CD4-positive, alpha-beta T cell treated with Interleukin-6 at 100 ng/mL for 8 hours (primary cell): ENCODE measurements at places on chromosomes 5 and 9.
A peak's percentile ranks its signal among the peaks of the same experiment; 100 is the strongest.

DNA sequence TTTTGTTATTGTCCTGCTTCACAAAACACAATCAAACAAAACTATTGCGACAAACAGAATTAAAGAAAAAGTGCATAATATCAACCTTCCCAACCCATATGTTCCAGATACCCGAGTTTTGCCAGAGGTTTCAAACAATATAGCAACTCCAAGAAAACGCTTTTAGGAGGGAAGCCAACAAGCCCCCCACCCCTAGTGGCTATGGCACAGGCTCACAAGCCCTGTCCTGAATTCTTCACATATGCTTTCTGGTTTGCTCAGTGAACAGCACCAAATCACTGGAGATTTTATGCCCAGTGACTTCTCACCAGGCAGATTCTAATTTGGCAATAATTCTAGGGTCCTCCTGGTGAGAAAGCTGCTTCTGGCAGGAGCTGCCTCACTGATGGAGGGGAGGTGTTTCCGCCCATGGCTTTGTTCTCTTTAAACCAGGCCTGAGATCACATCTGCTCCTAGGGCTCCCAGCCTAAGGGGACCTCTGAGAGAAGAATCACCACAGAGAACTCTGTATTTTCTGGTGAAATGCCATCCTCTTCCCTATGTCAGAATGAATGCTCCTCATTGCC is 1982.4 kb downstream of the EFNA5 start:
- DNase-seq: no peak

DNA sequence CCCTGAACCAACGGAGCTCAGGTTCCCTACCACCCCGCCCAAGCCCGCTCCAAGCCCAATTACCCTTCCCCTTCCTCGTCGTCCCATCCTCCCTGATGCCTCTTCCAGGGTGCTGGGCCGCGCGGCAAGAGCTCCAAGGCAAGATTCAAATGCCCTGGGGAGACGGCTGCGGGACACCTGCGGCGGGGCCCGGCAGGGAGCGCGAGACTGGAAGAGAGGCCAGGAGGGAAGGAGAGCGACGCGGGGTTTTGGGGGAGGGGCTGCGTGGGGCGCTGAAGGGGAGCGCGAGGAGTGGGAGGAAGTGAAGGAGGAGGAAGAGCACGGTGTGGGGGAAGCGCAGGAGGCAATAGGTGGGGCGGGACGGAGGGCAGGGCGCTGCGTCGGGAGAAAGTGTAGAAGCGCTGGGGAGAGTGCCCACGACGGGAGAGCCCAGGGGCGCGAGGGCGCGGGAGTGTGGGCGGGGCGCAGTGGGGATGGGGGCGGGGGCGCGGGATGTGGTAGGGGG is 975 bp upstream of the NXNL2 start:
- DNase-seq: no peak

- DNase-seq: no peak
These were observed 154.4 kb upstream of the CLINT1 start for GRCh38 chr5:158013303-158013702.

GRCh38 chr5:170168002-170168401 is 62.3 kb downstream of the FOXI1 start:
- no peak for DNase-seq

- DNase-seq: no peak
These were observed 3.4 kb upstream of the NSMF start for GRCh38 chr9:137462396-137462985.

- DNase-seq: no peak
These were observed 222.9 kb upstream of the EFNA5 start for GRCh38 chr5:107893642-107894041.

DNA sequence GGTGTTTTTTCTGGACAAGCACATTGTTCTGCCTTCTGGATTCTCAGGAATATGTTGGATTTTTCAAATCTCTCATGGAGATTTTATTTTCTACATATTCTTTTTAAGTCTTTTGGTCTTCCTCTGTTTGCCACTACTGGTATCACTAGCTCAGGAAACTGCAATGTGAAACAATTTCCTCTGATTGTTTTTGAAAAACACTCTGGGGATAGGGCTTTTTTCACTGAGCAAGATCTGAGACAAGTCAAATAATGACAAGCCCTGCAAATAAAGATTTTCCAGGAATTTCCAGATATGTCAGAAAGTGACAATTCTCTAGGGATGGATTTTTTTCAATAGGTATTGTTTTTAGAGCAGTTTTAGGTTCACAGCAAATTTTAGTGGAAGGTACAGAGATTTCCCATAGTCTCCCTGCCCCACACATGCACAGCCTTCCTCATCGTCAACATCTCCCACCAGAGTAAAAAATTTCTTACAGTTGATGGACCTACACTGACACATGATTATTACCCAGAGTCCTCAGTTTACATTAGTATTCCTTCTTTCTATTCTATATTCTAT is 86.9 kb upstream of the TMEM161B start:
- DNase-seq: no peak

GRCh38 chr5:32285510-32286138 is 27.1 kb downstream of the MTMR12 start:
- no peak for DNase-seq

- no peak for DNase-seq
These were observed 21.7 kb downstream of the SLC6A18 start for GRCh38 chr5:1246711-1247431.

DNA sequence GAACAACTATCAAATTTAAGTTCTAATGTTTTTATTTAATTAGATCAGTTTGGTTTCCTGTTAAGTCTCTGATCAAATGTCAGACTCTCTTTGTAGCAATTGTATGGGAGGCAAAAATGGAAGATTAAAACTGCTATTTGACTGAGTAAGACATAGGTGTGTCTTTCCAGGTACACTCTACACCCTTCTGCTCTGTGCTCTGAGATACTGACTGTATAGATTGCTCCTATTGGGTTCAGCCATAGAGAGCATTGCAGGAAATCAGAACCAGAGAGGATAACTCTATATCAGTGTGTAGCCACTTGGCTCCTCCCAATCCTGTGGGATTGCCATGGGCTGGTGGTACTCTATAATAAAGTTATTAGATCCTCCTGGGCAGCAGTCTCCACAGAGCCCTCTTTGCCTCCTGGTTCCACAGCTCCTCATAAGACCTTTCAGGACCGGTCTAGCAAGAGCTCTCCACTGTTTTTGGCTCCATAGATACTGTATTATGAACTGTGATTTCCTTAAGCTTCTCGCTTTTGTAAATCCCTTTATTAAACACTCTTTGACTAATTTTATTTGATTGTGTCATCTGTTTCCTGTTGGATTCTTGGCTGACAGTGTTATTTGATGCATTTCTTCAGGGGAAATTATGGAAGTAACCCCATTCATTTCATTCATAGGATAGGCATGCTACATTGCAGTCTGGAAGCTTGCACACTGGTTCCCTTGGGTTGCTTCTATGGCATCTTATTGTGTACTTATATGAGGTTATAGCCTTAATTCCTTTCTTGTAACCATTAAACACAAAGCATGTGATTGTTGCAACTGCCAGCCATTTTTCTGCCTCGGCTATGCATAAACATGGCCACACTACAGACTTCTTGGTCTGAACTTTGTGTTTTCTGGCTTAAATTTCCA is 115.6 kb downstream of the VCAN start:
- DNase-seq: no peak

- no peak for DNase-seq
These were observed 65.5 kb upstream of the TNC start for GRCh38 chr9:115183436-115183835.

GRCh38 chr9:91547081-91547480 is 123.4 kb upstream of the NFIL3 start:
- no peak for DNase-seq

- DNase-seq: no peak
These were observed 59.2 kb upstream of the TRAF1 start for GRCh38 chr9:120985819-120986222.

DNA sequence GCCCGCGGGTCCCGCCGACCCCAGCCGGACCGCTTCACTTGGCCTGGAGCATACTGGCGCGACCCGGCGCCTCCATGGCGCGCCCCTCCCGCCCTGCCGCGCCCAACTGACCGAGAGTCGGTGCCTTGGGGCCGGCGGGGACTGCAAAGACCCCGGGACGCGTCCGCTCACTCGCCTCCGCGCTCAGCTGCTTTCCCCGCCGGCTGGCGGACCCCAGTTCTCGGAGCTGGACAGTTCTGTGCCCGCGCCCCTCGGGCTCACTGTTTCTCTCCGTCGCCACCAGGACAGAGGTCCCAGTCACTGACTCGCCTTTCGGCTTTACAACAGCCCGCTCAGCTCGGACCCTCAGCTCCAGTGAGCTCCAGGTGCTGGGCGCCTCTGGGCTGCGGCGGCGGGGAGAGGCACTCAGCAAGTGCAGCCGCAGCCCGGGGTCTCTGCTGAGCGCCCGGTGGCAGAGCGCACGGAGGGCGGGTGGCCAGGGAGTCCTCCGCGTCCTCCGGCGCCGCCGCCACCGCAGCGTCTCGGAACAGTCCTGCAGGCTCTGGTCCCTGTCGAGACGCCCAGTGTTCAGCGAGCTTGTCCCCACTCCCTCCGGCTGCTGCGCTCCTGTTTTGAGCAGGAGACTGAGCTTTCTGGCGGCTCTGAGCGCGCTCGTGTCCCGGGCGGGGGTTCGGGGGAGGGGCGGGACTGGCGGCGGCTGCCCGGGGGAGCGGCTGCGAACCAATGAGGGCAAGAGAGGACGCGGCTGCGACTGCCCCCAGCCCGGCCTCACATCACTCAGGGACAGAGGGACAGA is at the start of gene SMIM32:
TSS of gene SMIM32 (minus strand) at position 637 of the 796 bp plus-strand sequence. CDS start 638 bp downstream, outside the sequence.
- DNase-seq: no peak

DNA sequence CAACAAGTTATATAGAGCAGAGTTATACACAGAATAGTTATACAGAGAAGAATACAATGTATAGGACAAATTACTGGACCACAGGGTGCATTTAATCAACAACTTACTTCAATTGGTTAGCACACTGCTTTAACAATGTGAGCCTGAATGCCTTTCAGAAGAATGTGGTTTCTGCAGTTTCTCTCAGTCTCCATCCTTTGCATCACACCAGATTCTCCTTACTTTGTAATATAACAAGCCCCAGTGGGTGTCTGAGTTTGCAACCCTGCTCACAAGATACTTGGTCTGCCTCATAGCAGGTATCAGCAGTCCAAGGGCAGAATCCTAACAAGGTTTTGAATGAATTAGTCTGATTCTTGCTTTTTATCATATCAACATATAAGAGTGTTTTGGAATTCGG is 114.6 kb downstream of the GABRB2 start:
- no peak for DNase-seq

DNA sequence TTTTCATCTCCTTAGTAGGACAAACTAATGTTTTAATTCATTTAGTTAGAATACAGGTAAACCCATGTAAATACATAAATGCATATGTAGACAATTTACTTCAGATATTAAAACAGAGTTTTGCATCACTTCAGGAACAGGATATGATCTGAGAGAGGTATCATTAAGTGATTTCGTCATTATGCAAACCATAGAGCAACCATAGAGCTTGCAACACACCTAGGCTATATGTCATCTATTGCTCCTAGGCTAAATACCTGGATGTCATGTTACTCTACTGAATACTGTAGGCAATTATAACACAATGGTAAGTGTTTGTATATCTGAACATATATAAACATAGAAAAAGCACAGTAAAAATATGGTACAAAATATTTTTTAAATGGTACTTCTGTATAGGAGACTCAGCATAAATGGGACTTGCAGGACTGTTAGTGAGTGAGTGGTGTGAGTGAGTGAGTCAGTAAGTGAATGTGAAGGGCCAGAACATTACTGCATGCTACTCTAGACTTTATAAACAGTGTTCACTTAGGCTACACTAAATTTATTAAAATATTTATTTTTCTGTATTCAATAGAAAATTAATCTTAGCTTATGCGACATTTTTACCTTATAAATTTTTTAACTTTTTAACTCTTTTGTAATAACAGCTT is 1377.5 kb upstream of the CDH9 start:
- no peak for DNase-seq

DNA sequence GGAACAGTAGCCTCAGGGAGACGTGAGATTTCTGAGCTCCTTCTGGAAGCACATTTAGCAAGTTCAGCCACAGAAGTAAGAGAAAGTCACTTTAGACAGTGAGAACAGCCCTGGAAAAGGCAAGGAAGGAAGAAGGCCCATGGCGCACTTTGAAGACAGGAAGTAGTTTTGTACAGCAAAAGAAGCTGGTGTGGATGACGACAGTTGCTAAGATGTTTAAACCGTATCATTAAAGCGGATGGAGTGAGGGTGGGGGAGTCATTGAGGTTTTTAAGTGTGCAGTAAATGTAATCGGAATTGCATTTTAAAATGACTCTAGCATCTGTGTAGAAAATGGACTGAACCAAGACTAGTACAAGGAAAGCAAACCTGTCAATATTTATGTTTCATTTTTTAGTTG is 15.3 kb upstream of the TRPM3 start:
- DNase-seq: no peak

DNA sequence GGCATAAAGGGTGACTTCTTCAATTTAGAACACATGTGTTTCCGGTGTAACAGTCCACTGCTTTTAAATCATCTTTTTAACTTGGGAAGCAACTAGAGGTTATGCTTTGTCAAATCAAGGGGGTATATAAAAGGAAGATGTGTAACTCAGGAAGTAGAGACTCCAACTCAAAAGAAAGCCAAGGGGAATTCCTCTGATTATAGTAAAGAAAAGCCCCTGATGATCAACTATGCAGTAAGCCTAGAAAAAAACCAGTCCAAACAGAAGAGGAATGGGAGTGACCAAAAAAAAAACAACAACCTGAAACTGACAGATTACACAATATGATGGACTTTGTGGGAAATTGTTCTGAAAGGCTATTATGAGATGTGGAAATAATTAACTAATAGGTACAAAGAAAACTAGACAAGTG is 90.3 kb downstream of the AK8 start:
- DNase-seq: no peak

DNA sequence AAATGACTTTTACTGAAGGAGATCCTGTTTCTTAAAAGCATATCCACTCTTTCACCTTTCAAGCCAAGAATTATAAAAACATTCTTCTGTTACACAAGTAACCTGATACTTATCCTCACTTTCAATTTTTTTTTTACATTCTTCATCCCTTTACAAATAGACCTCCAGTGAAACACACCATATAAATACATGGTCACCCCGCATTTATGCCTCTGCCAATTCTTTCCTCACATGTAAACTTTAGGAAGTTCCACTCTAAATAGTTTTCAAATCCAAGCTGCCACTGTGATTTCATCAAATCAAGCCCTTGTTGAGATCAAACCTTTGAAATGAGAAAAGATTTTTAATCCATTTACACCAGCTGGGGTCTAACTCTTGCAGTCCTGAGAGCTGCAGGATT is 40.0 kb downstream of the GAS1 start:
- no peak for DNase-seq

GRCh38 chr5:38184627-38185026 is 73.7 kb upstream of the EGFLAM start:
- DNase-seq: no peak

DNA sequence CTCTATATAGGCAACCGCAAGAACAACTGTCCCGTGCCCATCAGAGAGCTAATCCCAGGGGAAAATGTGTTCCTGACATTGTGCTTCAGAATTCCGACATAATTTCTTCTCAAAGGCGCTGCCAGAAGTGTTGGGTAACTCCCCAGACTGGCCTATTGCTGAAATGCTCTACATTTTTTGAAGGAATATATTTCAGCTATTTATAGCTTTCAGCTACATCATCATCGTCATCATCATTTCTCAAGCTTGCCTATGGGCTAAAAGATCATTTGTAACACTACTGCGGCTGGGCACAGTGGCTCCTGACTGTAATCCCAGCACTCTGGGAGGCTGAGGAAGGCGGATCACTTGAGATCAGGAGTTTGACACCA is 49.7 kb downstream of the MYO10 start:
- no peak for DNase-seq

GRCh38 chr5:158848634-158849033 is 251.1 kb downstream of the EBF1 start:
- no peak for DNase-seq

GRCh38 chr9:92790542-92791527 is 26.2 kb upstream of the BICD2 start:
- peak; percentile 70 for DNase-seq

GRCh38 chr5:60162441-60162840 is 268.9 kb upstream of the PDE4D start:
- DNase-seq: no peak
